ENCODE measurements at places on chromosomes 7 and 10. TPM values are rescaled to one million over a fixed set of nuclear protein-coding genes. Genes with fewer than 3 reads are reported as not detected.

The ENO4 gene
- polyA plus RNA-seq: 4.3 TPM

GRCh38 chr7:1413936-1414639 is 45.2 kb downstream of the MICALL2 start:
- no peaks in the 10 kb centered on the region for H3K36me3 ChIP-seq
- no peak overlapping the region for H3K4me3 ChIP-seq
- no peak for DNase-seq
- no peaks in the 10 kb centered on the region for H3K4me1 ChIP-seq

The RHOBTB1 gene
- 52.5 TPM for polyA plus RNA-seq

DNA sequence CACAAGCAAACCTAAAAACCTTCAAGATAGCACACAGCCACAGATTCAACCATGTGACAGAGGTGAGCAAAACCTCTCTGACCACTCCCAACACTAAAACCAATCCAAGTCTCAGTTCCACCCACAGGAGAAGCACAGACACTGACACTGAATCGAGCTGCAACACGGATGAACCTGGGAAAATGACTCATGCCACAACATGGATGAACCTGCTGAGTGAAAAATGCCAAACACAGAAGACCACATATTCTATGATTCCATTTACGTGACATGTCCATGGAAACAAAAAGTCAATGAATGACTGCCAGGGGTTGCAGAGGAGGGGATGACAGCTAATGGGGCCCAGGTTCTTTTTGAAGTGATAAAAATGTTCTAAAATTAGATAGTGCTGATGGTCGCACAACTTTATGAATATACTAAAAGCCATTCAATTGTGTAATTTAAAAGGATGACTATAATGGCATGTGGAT is 22.0 kb downstream of the CYTH3 start:
- H3K27me3 ChIP-seq: no peaks in the 10 kb centered on the region
- H3K4me3 ChIP-seq: no peak overlapping the region
- no peak overlapping the region for H3K27ac ChIP-seq
- no peak for DNase-seq

DNA sequence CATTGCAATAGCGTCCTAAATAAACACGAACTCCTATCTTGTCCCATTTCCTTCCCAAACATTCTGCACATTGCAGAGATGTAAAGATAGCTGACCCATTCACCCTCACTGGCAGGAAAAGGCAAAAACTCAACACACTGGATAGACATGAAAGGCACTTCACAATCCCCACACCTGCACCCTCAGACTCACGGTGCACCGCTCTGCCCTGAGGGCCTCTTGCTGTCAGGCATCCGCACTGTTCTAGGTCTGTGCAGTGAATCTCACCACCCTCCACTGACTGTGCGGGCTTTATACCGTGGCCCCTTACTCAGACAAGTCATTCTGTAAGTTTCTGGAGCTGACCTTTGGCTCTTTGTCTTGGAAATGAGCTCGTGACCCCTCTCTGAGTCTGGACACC is 42.9 kb upstream of the PARD3 start:
- H3K4me1 ChIP-seq: no peaks in the 10 kb centered on the region
- no peak for DNase-seq
- no peak overlapping the region for H3K4me3 ChIP-seq
- no peaks in the 10 kb centered on the region for H3K36me3 ChIP-seq

DNA sequence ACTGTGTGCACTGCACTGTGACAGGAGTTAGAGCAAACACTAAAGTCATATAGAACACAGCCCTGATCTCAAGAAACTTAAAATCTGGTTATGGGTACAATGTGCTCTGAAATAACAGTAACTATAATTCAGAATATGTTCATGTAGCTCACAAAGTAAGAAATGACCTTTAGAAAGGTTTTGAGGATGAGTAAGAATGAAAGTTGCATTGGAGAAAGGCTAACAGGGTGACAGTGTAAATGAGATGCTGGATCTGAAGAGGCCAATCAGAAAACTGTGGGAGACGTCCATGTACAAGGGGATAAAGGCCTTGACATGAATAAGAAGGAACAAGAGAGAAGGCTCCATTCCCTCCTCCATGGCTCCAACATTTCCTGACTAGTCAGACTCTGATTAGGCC is 124.7 kb downstream of the GRM3 start:
- no peak overlapping the region for H3K27ac ChIP-seq
- no peaks in the 10 kb centered on the region for H3K27me3 ChIP-seq
- no peaks in the 10 kb centered on the region for H3K4me1 ChIP-seq

DNA sequence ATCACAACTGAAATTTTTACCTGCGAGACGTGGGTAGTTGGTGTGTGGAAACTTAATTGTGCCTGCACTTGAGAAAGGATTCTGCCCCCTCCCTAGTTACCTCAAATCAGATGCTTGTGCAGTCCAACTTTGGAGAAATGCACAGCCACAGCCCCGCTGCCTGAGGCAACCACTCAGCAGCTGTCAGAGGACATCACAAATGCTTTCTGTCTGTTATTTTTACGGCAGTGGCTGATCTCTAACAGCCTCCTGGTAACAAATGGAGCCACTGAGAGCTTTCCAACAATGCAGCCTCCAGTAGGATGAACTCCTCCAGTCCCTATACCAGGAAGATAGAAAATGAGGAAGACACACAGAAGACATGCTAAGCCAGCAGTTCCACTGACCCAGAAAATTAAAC is 712.2 kb upstream of the GHITM start:
- no peak for DNase-seq
- H3K27ac ChIP-seq: no peak overlapping the region
- no peaks in the 10 kb centered on the region for H3K27me3 ChIP-seq
- H3K36me3 ChIP-seq: no peaks in the 10 kb centered on the region
